ENCODE measurements at places on chromosomes 16 and 17. TPM values are rescaled to one million over a fixed set of nuclear protein-coding genes. Genes with fewer than 3 reads are reported as not detected.

C1QTNF1 gene
- not detected for polyA plus RNA-seq

ETV4 gene
- polyA plus RNA-seq: 45.4 TPM

- DNase-seq: no peak
Measured at GRCh38 chr17:8791910-8792270, 7.3 kb downstream of the MFSD6L start.

EIF1 gene
- polyA plus RNA-seq: 236 TPM

GRCh38 chr17:47897561-47897960 is 1.5 kb downstream of the SP2 start:
- no peak for DNase-seq

ALOX15 gene
- not detected for polyA plus RNA-seq
